Hematopoietic multipotent progenitor cell treated with erythropoietin and hydrocortisone succinate and interleukin-3 and kit ligand, for 4 days (in vitro differentiated cells): ENCODE measurements at places on chromosomes 1 and 21.

DNA sequence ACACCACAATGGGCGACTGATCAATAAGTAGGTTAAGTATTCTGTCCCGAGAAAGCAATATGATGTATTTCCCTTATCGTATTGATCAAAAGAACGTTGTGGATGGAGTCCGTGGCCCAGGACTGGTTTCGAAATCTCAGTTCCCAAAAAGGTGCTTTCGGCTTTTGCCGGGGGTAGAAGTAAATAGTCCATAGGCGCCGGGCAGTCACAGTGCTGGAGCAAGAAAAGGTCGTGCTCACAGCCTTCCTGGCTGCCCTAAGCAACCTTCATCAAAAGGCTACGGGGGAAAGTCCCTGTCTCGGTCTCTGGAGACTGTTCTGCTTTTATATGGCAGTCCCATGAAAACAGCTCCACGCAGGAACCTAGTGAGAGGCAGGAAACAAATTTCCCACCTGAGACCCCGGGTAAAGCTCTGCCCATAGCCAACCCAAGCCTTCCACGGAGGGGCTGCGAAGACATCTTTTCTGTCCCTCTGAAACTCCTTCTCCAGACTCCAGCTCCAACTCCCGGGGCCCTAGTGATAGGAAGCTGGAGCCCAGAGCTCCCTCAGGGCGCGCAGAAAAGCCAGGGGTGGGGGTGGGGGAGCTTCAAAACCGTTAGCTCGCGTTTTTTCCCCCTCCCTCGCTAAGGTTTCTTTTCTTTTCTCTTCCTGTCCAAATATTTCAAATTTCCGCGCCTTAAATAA lies 7.0 kb downstream of the CDKN2C start:
- DNase-seq, result peak; percentile 57

GRCh38 chr1:20405893-20406604 lies 80.0 kb downstream of the CAMK2N1 start:
- DNase-seq, result no peak

DNA sequence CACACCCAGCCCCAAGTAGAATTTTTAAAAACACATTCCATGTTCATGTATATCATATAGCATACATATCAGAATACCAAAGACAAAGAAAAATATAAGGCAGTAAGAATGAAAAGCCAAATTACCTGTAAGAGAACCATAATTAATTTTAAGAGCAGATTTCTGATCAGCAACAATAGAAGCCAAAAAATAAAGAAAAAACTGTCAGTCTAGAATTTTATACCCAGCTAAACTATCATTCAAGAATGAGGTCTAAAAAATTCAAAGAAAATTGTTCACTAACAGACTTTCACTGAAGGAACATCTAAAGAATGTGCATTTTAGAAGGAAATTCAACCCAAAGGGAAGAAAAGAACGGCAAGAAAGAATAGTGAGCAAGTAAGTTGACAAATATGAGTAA lies 10.6 kb upstream of the FUCA1 start:
- DNase-seq, result no peak

DNA sequence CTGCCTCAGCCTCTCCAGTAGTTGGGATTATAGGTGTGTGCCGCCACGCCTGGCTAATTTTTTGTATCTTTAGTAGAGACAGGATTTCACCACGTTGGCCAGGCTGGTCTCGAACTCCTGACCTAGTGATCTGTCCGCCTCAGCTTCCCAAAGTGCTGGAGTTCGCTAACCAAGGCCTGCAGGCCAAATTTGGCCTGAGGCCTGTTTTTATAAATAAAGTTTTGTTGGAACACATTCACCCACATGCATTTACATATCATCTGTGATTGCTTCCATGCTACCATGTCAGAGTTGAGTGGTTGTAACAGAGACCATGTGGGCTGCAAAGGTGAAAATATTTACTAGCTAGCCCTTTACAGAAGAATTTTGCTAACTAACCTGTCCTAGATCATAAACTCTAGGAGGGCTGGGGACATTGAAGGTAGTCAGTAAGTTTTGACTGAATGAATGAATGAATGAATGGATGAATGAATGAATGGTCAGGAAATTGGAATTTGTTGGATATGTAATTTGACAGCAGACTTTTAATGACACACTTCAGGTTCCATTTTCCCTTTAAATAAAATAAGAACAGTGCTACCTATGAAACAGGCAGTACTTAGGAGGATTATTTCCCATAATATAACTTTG lies 38.4 kb downstream of the ROR1 start:
- DNase-seq, result no peak

DNA sequence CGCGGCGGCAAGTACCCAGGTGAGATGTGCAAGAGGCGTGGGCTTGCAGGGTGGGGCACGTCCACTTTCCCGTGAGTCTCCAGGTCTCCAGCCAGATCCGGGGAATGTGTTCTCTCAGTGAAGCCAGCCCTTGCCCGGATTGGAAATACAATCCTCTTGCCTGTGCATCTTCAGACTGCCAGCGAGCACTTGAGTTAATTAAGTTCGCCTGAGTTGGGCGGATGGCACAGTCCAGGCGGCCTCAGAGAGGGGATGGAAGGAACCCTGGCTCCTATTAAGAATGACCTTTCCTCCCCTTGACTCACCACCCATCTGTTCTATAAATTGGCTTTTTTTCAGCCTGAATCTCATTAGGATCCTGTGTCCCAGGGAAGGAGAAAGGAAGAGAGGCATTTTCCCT lies 33.3 kb upstream of the CNTN2 start:
- DNase-seq, result no peak

GRCh38 chr1:61356016-61356415 lies 273.7 kb downstream of the NFIA start:
- no peak for DNase-seq

GRCh38 chr1:119366424-119366823 lies 2.2 kb upstream of the HAO2 start:
- DNase-seq, result no peak

DNA sequence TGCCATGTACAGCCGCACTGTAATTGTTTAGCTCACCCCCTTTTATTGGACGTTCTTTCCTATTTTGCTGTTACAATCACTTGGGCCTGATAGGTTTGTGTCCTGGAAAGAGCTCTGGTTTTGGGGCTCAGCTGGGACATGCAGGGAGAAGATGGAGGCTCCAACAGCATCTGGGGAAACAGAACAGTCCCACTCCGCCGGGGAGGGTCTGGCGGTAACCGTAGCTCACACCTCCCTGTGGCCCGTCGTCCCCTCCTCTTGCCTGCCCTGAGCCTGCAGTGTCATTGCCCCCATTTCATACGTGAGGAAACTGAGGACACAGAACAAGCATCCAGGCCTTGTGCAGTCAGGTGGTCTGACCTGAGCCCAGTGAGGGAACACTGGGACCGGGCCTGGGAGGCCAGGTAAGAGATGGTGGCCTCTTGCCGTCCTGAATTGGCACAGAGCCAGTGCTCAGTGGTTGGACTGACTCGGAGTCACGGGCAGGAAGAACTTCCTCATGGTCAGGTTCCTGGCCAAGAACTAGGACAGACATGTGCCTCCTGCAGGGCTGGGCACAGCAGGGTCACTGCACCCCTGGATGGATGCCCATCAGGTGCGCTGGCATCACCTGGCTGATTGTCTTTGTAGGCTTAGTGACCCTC lies 41.8 kb downstream of the S100B start:
- no peak for DNase-seq

- DNase-seq, result peak; percentile 39
Observed at GRCh38 chr1:183884526-183884925, 79.6 kb downstream of the RGL1 start.

DNA sequence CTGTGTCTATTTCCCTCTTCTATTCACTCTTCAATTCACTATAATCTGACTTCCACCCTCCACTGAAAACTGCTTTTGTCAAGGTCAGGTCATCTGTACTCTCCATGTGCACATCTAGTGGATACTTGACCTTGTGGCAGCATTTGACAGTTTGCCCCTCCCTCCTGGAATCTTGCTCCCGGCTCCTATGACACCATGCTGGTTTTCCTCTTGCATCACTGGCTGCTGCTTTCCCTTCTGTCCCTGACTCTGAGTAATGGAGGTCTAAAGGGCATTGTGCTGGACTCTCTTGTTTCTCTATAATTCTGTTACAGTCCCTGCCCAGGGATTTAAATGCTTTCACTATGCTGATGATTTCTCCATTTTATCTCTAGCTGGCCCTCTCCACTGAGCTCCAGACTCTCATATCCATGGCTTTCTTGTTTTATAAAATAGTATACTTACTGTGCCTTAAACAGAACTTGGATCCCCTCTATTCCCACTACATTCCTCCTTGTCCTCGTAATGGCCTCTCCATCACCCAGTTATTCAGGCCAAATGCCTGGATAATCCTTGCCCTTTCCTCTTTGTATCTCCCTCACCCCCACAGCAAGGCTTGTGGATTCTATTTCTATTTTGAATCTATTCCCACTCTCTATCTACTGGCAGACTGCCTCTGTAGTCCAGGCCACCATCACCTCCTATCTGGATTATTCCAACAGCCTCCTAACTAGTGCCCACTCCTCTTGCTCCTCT lies 36.8 kb upstream of the PODN start:
- DNase-seq, result peak; percentile 11

- peak; percentile 4 for DNase-seq
Observed at GRCh38 chr1:97797403-97798183, 123.2 kb downstream of the DPYD start.

- DNase-seq, result no peak
Observed at GRCh38 chr1:212201461-212201860, 83.7 kb upstream of the PPP2R5A start.

DNA sequence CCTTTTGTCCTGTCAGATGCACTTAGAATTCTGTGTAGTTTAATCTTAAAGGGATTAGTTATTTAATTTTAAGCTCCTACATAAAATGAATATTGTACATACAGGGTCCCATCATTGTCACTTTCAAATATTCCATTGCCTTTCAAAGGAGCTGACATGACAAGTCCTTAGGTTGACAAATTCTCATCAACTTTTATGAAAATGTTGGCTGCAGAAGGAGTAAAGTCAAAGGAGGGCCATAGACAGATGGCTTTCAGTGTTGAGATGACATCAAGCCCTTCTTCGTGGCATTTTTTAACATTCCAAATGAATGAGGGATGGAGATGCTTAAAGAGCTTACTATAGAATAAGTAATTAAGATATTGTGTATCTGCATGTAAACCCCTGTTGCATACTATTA lies 15.4 kb downstream of the NFIA start:
- no peak for DNase-seq

DNA sequence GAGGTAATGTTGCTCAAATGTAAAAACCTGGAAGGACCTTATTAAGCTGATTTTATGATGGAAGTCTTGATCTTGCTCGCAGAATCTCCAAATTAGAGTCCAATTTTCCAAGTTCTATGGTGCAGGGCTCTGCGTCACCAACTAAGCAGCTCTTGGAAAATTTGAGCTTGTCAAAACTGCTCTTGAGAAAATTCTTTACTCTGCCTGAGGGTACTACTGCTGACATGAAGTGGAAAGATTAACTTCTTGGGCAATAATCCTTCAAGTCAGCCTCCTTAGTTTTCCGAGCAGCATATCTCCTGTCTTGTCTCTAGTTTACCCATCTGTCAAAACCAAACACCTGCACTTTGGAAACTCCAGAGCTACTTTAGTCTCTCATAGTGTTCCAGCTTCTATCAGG lies 293.7 kb downstream of the KCTD3 start:
- DNase-seq, result no peak

DNA sequence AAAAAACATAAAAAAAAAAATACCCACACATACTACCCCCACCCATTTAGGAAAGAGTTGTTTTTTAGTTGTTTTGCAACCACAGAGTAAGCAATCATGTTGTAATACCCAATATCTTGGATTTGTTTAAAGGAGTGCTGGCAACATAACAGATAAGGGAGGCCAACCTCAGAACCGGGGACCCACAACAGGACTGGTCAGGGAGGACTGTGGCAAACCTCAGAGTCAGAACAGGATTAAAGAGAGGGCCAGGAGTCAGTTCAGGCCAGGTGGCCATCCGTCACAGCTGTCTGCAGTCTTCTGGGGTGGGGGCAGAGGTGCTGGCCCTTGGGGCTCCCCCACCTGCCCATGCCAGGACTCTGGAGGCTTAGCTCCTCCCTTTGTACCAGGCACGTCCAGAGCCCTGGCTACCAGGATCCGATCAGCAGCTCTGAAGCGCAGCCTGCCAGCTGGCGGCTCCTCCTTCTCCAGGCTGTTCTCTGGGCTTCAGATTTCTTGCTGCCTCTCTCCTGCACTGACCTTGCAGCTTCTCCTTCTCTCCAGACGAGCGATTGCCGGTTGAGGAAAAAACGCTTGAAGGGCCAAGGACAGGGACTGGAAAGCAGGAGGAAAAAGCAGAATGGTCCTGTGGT lies 7.9 kb downstream of the H6PD start:
- peak; percentile 48 for DNase-seq

- DNase-seq, result peak; percentile 85
Observed at GRCh38 chr1:234842726-234843641, 233.0 kb upstream of the IRF2BP2 start.

DNA sequence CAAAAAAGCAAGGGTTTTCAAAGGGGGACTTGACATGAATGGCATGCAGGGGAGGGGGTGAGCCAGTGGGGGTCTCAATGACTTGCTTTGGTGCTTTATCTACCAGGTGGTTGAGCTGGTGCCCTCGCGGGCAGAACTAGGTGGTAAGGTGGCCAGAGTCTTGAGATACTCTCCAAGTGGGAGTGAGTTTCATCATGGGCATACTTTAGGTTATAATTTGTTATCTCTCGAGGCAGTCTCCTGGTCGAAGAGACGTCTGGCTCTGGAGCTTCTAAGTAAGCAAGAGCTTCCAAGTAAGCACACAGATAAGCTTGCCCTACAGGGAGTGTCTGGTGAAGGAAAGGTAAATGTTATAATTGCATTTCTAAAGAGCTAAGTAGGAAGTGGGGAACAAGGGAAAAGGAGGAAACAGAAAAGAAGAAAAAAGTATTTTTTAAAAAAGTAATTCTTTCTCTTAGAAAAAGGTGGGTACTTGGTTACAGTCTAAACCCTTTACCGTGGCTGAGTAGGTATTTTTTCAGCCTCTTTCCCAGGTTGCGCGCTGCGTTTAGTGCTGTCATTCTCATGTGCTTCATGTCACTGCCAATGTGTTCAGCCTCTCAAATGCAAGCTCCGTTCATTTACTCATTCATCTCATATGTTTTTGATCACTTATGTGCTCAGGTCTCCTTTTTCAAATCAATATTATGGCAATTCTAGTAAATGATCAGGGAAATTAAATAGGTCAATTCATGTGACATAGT lies 31.6 kb upstream of the DNAJC6 start:
- DNase-seq, result peak; percentile 89

DNA sequence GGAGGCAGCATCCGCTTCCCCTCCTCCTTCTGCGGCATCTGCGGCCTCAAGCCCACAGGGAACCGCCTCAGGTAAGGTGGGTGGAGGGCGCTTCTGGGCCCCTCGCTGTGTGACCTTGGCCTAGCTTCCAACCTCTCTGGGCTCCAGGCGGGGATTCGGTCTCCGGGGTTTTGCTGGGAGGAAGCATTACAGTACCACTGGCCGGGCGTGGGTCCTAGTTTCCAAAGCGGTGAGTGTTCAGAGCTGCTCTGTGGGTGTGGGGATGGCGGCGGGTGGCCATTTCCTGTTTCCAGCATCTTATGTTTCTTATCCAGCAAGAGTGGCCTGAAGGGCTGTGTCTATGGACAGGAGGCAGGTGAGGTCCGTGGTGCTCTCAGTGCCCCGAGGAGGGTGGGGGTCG lies 11.6 kb downstream of the FAAH start:
- DNase-seq, result no peak

- no peak for DNase-seq
Observed at GRCh38 chr1:1489231-1489630, 17.7 kb downstream of the ATAD3B start.

GRCh38 chr1:67458663-67459062 lies 28.5 kb upstream of the SERBP1 start:
- no peak for DNase-seq
